ENCODE measurements at places on chromosomes 11 and 22. TPM values are rescaled to one million over a fixed set of nuclear protein-coding genes. Genes with fewer than 3 reads are reported as not detected.
A peak's percentile ranks its signal among the peaks of the same experiment; 100 is the strongest.

GRCh38 chr11:35403765-35404387 lies 15.5 kb downstream of the SLC1A2 start:
- H3K27me3 ChIP-seq = no peaks in the 10 kb centered on the region
- no peak for DNase-seq
- H3K4me3 ChIP-seq = no peak overlapping the region

DNA sequence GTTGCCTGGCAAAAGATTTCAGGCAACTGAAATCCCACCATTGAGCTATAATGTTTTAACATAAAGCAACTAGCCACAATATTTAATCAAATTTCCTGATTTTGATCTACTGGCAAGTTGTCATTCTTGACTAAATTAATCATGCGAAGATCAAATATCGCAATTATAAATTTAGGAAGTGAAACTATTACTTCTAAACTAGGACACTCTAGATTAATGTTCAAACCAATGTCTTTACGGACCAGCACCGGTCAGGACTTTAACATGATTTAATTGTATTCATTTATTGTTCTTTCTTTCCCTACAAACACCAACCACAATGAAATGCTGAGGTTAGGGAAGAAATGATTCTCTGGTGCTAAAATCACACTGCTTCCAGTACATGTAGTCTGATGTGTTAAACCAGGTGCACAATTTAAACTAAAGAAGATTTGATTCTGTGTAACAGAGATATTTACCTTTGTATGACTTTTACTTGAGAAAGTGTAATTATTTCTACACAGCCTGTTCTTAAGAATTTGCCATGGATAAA lies 14.9 kb downstream of the GAS2 start:
- H3K27ac ChIP-seq = no peak overlapping the region
- H3K27me3 ChIP-seq = no peaks in the 10 kb centered on the region
- H3K36me3 ChIP-seq = no peaks in the 10 kb centered on the region
- H3K4me1 ChIP-seq = peaks cover 50% of the 10 kb centered on the region
- no peak overlapping the region for H3K4me3 ChIP-seq

Gene MAPK8IP1
- 8.5 TPM for total RNA-seq

Gene CCDC73
- total RNA-seq = not detected

DNA sequence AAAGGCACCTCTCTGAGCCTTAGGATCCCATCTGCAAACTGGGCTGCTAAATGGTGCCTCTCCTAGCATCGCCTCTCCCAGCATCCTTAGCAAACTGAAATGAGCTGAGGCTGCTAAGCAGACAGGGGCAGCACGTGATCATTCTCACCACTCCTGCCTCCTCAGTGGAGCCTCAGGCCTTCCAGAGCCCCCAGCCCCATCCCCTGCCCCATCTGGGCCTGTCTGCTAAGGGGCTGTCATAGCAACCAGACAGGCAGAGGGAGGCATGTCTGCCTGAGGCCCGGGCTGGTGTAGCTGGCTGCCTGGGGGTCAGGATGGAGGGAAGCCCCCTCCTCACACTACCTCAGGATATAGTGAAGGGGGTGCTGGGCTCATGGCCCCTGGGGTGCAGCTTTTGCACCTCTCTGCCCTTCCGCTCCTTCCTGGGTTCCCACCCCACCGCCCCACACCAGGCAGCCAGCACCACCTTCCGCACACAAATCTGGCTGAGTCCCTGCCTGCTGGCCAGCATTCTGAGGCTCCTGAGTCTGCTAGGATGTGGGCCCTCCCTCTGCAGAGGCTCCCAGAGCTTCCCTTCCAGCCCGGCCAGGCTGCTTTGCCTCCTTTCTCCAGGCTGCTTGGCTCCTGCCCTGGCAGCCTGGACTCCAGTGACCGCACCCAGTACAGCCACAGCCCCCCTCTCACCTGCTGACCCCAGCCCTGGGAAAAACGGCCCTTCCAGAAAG lies 47.5 kb upstream of the TTLL12 start:
- H3K4me3 ChIP-seq = no peak overlapping the region
- no peaks in the 10 kb centered on the region for H3K27me3 ChIP-seq
- 0 out of 2 replicates have a peak, but pooled peaks cover 8% of the 10 kb centered on the region for H3K4me1 ChIP-seq

DNA sequence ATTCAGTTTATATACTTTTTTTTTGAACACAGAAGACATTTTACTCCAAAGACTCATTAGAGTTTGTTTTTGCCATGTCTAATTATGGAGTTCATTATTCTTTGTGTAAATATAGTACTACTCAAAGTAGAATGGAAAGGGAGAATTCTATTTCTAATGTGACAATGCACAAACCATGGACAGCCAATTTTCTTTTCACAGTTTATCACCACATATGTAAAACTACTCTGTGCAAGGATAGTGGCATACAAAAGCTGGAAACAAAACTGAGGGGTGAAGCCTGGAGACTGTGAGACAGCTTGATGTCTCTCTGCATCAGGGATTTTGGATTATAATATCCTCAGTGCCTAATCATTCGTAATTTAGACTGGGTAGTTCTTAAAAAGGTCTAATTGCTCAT lies 75.5 kb downstream of the LUZP2 start:
- no peak overlapping the region for H3K4me3 ChIP-seq
- H3K4me1 ChIP-seq = no peaks in the 10 kb centered on the region
- H3K27me3 ChIP-seq = no peaks in the 10 kb centered on the region
- no peak for DNase-seq

DNA sequence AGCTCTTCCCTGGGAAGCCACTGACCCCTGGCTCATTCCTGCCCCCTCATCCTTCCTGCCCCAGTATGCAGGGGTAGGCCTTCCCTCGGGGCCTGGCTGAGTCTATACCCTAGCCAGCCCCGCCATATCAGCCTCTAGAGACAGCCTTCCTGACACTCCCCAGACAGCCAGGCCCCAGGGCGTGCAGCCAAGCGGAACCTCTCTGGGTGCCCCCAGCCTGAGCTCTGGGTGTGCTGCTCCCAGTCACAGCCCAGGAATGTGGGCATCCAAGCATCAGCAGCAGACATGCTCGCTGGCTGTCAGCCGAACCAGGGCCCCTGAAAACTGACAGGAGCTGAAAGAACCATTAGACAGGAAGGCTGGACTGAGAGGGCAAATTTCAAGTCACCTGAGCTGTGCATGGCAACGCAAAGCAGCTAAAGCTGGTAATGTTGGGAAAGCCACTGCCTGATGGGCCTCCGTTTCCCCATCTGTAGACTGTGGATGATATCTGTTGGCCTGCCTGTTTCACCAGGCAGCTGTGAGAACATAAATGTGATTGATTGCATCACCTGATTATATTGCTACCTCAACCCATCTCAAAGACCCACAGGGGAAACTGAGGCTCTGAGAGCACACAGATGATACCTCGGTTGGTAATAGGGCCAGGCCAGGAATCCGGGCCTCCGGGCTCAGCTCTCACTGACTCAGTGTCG lies 93.2 kb downstream of the LRRC32 start:
- DNase-seq = peak; percentile 89
- no peaks in the 10 kb centered on the region for H3K36me3 ChIP-seq
- H3K27ac ChIP-seq = peak overlapping the region; percentile 37
- H3K4me3 ChIP-seq = no peak overlapping the region

Gene SCN4B
- 0.70 TPM for total RNA-seq

DNA sequence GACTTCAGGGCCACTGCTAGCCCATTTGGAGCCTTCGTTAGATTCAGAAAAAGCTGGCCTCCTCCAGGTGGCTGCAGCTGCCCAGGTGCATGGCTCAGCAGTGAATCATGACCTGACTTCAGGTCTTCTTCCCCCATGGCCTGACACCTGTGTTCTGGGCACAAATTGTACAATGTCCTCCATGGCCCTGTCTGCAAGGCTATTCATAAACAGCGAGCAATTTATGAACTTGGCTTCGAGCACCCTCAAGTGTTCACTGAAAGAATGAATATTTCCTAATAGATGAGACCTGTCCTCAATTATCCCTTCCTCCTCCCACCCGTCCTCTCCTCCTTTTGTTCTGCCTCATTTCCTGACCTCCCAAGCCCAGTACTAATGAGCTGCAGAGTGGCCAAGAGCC lies 12.2 kb upstream of the VPS37C start:
- DNase-seq = peak; percentile 43
- H3K4me3 ChIP-seq = no peak overlapping the region
- H3K27ac ChIP-seq = no peak overlapping the region

Gene SERPIND1
- total RNA-seq = 1.3 TPM

GRCh38 chr22:39012533-39013511 lies 1.2 kb upstream of the APOBEC3C start:
- no peaks in the 10 kb centered on the region for H3K27me3 ChIP-seq
- H3K27ac ChIP-seq = no peak overlapping the region
- no peak overlapping the region for H3K4me3 ChIP-seq
- H3K4me1 ChIP-seq = peaks cover 21% of the 10 kb centered on the region
- no peaks in the 10 kb centered on the region for H3K36me3 ChIP-seq

GRCh38 chr11:107587306-107587979 lies 3.5 kb upstream of the ELMOD1 start:
- no peak overlapping the region for H3K4me3 ChIP-seq
- DNase-seq = no peak
- peaks cover 7% of the 10 kb centered on the region for H3K27me3 ChIP-seq
- no peak overlapping the region for H3K27ac ChIP-seq

Gene DMC1
- total RNA-seq = 1.1 TPM

DNA sequence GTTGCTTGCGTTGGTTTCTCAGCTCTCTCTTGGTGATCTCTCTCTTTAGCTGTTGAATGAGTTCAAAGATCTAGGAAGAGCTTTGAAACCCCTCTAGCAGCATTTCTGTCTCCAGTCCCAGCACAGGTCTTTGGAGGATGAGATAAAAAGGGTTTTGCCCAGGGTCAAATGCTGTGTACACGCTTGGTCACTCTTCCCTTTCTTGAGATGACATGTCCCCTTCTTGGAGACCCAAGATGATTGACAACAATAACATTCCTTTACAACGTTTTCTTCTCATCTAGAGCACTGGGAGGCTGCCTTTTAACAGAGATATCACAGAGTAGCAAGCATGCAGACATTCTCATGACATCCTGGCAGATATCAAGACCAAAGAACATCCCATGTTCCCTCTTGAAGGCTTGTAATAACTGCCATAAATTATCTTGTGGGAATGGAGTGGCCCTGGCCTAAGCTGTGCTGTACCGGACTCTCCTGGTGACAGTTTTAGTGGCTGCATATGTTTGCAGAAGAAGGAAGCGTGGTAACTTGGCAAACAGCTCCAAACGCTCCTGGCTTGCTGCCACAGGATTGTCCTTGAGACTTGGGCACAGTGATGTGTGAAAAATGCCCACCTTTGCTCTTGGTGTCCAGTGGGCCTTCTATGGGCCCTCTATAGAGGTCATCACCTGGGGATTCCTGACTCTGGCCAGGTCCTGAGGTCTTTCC lies 107.8 kb downstream of the PTPRJ start:
- no peaks in the 10 kb centered on the region for H3K36me3 ChIP-seq
- H3K27me3 ChIP-seq = no peaks in the 10 kb centered on the region
- peaks cover 27% of the 10 kb centered on the region for H3K4me1 ChIP-seq
- no peak for DNase-seq

Gene C22orf42
- not detected for total RNA-seq

- H3K4me3 ChIP-seq = no peak overlapping the region
- DNase-seq = no peak
- peaks cover 8% of the 10 kb centered on the region for H3K4me1 ChIP-seq
- H3K27ac ChIP-seq = no peak overlapping the region
- H3K27me3 ChIP-seq = peaks cover 3% of the 10 kb centered on the region
Observed at GRCh38 chr22:38449776-38450175, 5.2 kb downstream of the KCNJ4 start.

- DNase-seq = no peak
- no peak overlapping the region for H3K27ac ChIP-seq
- no peaks in the 10 kb centered on the region for H3K27me3 ChIP-seq
- H3K36me3 ChIP-seq = no peaks in the 10 kb centered on the region
- no peak overlapping the region for H3K4me3 ChIP-seq
Observed at GRCh38 chr22:43505896-43506295, 94.1 kb downstream of the MPPED1 start.

- peak; percentile 44 for DNase-seq
- no peaks in the 10 kb centered on the region for H3K36me3 ChIP-seq
- H3K4me3 ChIP-seq = no peak overlapping the region
- H3K4me1 ChIP-seq = peaks cover 32% of the 10 kb centered on the region
- H3K27me3 ChIP-seq = no peaks in the 10 kb centered on the region
- H3K27ac ChIP-seq = no peak overlapping the region
Observed at GRCh38 chr11:69454018-69454417, 27.4 kb upstream of the LINC01488 start.

Gene ANGPTL5
- not detected for total RNA-seq

- no peak for DNase-seq
- no peaks in the 10 kb centered on the region for H3K36me3 ChIP-seq
- H3K27me3 ChIP-seq = no peaks in the 10 kb centered on the region
- H3K4me1 ChIP-seq = peaks cover 13% of the 10 kb centered on the region
- no peak overlapping the region for H3K4me3 ChIP-seq
Observed at GRCh38 chr11:93623920-93624319, 37.6 kb upstream of the CEP295 start.

Gene ST14
- total RNA-seq = 298 TPM

Gene NNMT
- 2.4 TPM for total RNA-seq

DNA sequence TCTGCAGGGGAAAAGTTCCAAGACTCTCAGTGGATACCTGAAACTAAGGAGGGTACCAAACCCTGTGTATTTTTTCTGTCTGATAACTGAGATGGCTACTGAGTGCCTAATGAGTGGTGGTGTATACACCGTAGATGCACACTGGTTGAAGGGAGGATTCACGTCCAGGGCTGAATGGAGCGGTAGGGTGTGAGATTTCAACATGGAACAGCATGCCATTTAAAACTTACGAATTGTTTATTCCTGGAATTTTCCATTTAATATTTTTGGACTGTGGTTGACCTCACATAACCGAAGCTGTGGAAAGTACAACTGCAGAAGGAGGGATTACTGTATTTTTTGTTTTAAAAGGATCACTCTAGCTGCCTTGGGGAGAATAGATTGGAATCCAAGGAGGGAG lies 322.5 kb upstream of the SORL1-AS1 start:
- DNase-seq = no peak
- H3K4me1 ChIP-seq = no peaks in the 10 kb centered on the region
- H3K36me3 ChIP-seq = no peaks in the 10 kb centered on the region
- no peak overlapping the region for H3K27ac ChIP-seq

DNA sequence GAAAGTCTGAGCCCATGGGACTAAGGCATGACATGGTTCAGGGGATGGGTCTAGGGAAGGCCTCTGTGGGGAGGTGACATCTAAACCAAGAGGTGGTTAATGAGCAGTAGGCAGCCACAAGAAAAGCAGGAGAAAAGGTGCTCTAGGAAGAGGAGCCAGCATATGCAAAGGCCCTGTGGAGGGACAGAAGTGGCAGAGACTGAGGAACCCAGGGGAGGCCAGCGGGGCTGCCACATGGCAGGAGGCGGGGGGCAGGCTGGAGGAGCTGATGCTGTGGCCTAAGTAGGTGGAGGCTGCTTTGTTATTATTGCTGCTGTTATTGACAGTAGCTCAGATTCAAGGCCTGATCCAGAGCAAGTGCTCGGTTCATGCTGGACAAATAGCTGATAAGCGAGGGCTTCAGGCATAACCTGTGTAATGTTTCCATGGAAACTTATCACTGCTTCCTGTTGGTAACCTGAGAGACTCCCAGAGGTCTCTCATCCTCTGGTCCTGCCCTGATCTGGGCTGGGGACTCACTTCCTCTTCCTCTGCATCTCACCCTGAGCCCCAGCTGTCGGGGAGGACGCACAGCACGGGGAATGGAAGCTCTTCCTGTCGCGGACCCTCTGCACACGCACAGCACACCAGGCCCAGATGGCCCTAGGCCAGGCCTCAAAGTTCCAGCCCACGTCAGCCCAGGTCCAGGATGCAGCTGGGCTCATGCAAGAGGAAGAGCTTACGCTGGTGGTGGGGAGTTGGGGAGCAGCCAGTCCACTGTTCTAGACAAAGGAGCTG lies 75.2 kb upstream of the TP53I11 start:
- H3K27me3 ChIP-seq = 0 out of 2 replicates have a peak, but pooled peaks cover 1% of the 10 kb centered on the region
- no peaks in the 10 kb centered on the region for H3K36me3 ChIP-seq
- no peak for DNase-seq
